Occipital lobe (tissue), 3 donors: ENCODE measurements at places on chromosomes 1 and 21. TPM values are rescaled to one million over a fixed set of nuclear protein-coding genes. Genes with fewer than 3 reads are reported as not detected.

DNA sequence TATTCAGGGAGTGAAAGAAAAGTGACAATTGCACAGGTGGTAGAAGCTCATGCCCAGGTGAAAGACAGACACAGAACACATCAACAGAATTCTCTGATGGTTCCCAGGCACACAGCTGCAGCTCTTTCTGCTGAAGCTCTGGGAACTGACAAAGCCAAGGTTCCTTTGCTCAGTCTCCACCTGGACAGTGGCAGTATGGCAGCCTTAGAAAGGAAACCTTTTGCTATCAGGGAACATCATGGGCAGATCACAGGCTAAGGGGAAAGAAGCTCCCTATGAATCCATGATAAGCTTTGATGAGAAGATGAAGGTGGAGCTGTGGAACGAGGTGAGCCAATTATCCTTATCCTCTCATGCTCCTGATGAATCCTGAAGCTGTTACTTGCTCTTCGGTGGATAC lies 1.2 kb downstream of the SPRR2B start:
- DNase-seq = no peak

DNA sequence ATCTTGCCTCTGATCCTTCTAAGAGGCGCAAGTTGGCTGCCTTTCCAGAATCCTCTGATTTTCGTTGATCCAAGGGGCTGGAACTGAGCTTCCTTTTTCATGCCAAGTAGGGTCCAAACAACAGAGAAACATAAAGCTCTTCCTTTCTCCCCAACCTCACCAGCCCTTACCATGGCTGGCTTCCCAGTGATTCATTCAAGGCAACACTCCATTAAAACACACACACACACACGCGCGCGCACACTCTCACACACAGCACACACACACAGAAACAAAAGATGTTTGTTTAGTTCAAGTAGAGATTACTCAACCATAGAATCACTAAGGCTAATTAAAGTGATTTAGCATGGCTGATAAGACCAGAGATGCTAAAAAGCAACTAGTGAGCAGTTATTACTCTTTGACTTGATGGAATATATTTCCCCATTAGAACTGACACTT lies 13.0 kb upstream of the GUCA2A start:
- DNase-seq = peak; percentile 59

- DNase-seq = no peak
Measured at GRCh38 chr1:216047811-216048572, 375.3 kb downstream of the USH2A start.

SLC35D1 gene
- total RNA-seq = 13.6 TPM

DNA sequence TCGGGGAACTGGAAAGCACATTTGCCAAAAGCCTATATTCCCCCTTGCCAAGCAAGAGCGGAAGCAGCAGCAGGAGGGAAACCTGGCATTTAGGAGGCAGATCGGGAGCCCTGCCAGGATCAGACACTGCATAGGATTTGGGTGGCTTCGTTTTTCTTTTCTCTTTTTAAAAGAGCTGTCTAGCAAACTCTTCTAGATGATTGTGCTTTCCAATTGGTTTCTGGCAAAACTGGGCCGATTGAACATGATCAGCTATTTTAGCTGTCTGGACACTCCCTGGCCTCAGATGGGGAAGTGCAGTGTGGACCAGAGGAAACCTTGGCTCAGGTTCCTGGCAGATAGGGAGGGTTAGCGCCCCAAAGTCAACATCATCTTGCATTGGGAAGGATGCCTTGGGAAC lies 414.0 kb upstream of the KAZN start:
- DNase-seq = no peak

RBM11 gene
- 16.2 TPM for total RNA-seq

DNA sequence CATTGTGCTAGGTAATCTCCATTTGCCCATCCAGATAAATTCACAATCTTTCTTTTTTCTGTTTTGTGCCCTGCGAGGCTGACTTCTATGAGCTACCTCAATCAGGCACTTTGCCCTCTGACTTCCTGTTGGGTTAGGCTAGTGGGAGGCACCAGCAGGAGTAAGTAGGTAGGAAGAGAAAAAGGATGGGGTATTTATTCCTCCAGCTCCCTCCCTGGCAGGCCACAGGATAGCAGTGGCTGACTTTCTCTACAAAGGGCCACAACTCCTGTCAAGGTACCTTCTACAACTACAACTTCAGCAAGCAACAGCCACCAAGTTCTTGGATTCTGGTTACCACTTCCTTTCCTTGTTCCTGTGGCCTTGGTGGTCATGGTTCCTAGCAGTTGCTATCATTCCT lies 18.8 kb upstream of the GORAB start:
- DNase-seq = no peak

USP1 gene
- 69.9 TPM for total RNA-seq

DNA sequence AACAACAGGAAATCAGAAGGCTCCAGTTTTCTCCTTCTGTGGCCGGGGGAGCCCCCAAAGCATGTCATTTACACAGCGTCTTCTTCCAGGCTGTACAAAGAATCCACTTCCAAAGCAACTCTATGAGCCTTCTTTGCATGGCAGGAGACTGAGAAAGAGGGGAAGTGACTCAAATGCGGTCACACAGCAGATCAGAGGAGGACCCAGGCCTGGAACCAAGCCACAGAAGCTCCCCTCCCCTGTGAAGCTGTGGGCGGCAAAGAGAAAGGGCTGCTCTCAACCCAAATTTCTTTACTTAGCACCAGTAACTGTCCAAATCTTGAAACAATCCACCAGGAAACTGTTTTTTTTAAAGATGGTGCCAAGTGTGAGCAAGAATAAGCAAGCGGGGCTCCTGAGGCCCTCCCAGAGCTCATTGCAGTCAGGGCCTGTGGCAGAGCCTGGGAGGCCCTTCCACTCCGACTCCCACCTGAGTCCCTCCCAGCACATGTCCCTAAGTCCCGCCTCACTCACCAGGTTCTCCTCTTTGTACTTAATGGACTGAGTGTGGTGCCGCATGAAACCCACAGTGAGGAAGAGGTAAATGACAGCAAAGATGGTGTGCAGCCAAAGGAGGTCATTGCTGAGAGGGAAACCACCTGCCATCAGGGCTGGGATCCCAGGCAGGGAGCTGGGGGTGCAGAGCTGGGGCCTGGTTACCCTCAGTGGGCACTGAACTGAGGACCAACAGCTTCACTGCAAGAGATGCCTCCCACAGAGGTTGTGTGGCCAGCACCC lies 15.9 kb downstream of the TMEM63A start:
- DNase-seq = no peak

GRCh38 chr21:16395285-16395684 lies 665.5 kb downstream of the USP25 start:
- no peak for DNase-seq

KRTAP13-2 gene
- not detected for total RNA-seq

SLC44A5 gene
- 266 TPM for total RNA-seq

POU3F1 gene
- 9.4 TPM for total RNA-seq

- no peak for DNase-seq
Measured at GRCh38 chr1:209404577-209404976, 178.9 kb upstream of the CAMK1G start.
